ENCODE measurements at places on chromosomes 7 and 10. TPM values are rescaled to one million over a fixed set of nuclear protein-coding genes. Genes with fewer than 3 reads are reported as not detected.

- no peak for DNase-seq
These were observed 421.3 kb upstream of the NUPR2 start for GRCh38 chr7:56537477-56537876.

GRCh38 chr7:122298618-122299017 is 5.9 kb downstream of the FEZF1 start:
- DNase-seq: no peak

DNA sequence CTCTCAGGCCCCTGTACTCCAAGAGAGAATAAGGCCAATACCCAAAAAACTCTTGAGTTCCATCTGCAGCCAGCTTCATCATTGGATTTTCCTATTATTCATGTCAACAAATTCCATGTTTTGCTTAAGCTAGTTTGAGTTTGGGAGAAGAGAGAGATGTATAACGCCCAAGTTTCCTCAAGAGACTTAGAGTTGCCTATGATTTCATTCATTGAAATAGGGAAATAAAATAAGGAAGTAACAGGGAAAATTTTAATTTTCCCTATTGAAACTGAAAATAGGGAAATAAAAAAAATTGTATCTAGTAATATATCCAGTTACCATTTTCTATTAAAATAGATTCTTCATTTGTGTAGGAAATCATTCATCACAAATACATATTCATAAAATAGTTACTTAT is 66.5 kb upstream of the SVIL start:
- no peak for DNase-seq

MEIG1 gene
- total RNA-seq: not detected

TAS2R40 gene
- total RNA-seq: not detected

VAX1 gene
- total RNA-seq: 0.81 TPM
